H7 (cell line): ENCODE measurements at places on chromosomes 2 and 18. TPM values are rescaled to one million over a fixed set of nuclear protein-coding genes. Genes with fewer than 3 reads are reported as not detected.

GRCh38 chr2:126661702-126662500 is 5.9 kb downstream of the GYPC start:
- peak; percentile 12 for DNase-seq

The RND3 gene
- 53.3 and 76.6 TPM in 2 replicates for total RNA-seq

- no peak for DNase-seq
These were observed 41.5 kb downstream of the RNF144A start for GRCh38 chr2:6958616-6959235.

The COL4A4 gene
- 0.42 and 0.67 TPM in 2 replicates for total RNA-seq

DNA sequence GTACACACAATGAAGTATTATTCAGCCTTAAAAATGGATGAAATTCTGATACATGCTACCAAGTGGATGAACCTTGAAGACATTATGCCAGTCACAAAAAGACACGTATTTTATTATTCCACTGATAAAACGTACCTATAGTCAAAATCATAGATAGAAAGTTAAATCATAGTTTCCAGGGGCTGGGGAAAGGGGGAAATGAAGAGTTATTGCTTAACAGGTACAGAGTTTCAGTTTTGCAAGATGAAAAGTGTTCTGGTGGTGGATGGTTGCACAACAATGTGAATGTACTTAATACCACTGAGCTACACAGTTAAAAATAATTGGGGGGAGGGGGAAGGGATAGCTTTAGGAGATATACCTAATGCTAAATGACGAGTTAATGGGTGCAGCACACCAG is 279.0 kb upstream of the STON1 start:
- no peak for DNase-seq

The MAP2 gene
- total RNA-seq = 1.6 and 3.1 TPM in 2 replicates

- DNase-seq = no peak
These were observed 452.3 kb downstream of the GALR1 start for GRCh38 chr18:77701977-77702376.
